ENCODE measurements at places on chromosomes 4 and X. TPM values are rescaled to one million over a fixed set of nuclear protein-coding genes. Genes with fewer than 3 reads are reported as not detected.

The REST gene
- 68.0 TPM for total RNA-seq

The WNK3 gene
- total RNA-seq: not detected

The TCEAL3 gene
- total RNA-seq: 4.8 TPM

The DGKK gene
- total RNA-seq: not detected

The HTN1 gene
- not detected for total RNA-seq

The MAGEB17 gene
- not detected for total RNA-seq

The FAM9C gene
- not detected for total RNA-seq
